H1 (cell line): ENCODE measurements at places on chromosomes 12 and 14. TPM values are rescaled to one million over a fixed set of nuclear protein-coding genes. Genes with fewer than 3 reads are reported as not detected.

The SLC8A3 gene
- total RNA-seq: 1.0 and 1.1 TPM in 2 replicates

The SYT1 gene
- total RNA-seq: 34.6 and 35.3 TPM in 2 replicates

The MYO1A gene
- 0.52 and 0.54 TPM in 2 replicates for total RNA-seq

The PPP1R3E gene
- 3.7 and 4.4 TPM in 2 replicates for total RNA-seq

The OR4K17 gene
- not detected in 2 replicates for total RNA-seq

The NKX2-1 gene
- not detected in 2 replicates for total RNA-seq

The TOMM20L gene
- not detected in 2 replicates for total RNA-seq

The SMOC1 gene
- 1.6 and 2.4 TPM in 2 replicates for total RNA-seq

- no peak overlapping the region for H3K4me3 ChIP-seq
- H3K27ac ChIP-seq: no peak overlapping the region
- peaks cover 5% of the 10 kb centered on the region; the same call in 1 of the 2 replicates for H3K4me1 ChIP-seq
- no peaks in the 10 kb centered on the region for H3K27me3 ChIP-seq
- H3K36me3 ChIP-seq: peaks cover 9% of the 10 kb centered on the region
Observed at GRCh38 chr12:49659753-49660152, 36.4 kb downstream of the PRPF40B start.

- no peaks in the 10 kb centered on the region for H3K27me3 ChIP-seq
- no peak overlapping the region for H3K4me3 ChIP-seq
- no peaks in the 10 kb centered on the region for H3K4me1 ChIP-seq
- no peak overlapping the region for H3K27ac ChIP-seq
Observed at GRCh38 chr12:120979862-120980696, 1.7 kb downstream of the HNF1A start.

DNA sequence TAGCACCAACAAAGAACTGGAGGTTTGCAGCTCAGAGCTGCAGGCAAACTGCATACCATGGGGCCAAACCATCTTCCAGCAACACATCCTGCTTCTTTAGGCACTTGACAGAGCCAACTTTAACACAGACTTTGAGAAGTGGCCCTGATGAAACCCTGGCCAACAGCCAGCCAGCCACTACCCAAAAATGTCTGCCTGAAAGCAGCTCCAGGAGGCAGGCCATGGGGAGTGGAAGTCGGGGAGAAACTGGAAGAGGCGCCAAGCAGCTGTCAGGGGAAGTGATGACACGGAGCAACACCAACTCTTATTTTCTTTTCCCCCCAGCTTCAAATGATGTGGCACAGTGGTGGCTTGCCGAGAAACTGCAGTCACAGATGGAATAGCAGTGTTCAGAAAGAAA is 110.9 kb upstream of the PLXNC1 start:
- no peak for DNase-seq
- no peak overlapping the region for H3K4me3 ChIP-seq
- H3K36me3 ChIP-seq: no peaks in the 10 kb centered on the region
- peaks cover 2% of the 10 kb centered on the region for H3K4me1 ChIP-seq
- no peaks in the 10 kb centered on the region for H3K27me3 ChIP-seq
- no peak overlapping the region for H3K27ac ChIP-seq

DNA sequence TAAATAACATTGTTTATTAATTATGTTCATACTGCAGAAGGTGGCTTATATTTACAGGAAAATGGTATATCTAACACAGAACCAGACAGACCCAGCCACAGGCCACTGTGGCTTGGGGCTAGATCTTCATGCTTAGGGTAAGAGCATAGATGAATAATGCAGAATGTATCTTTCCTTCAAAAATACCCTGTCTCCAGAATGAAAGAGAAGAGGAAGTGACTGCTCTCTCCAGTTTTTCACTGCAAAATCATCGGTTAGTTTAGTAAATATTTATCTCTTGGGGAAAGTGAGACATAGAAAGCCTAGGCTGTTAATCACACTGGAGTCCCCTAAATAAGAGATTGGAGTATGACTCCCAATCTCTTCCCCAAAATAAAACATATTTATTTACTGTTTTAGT is 453.7 kb downstream of the NAV3 start:
- H3K4me1 ChIP-seq: no peaks in the 10 kb centered on the region
- H3K27me3 ChIP-seq: no peaks in the 10 kb centered on the region
- H3K36me3 ChIP-seq: no peaks in the 10 kb centered on the region
- DNase-seq: no peak

DNA sequence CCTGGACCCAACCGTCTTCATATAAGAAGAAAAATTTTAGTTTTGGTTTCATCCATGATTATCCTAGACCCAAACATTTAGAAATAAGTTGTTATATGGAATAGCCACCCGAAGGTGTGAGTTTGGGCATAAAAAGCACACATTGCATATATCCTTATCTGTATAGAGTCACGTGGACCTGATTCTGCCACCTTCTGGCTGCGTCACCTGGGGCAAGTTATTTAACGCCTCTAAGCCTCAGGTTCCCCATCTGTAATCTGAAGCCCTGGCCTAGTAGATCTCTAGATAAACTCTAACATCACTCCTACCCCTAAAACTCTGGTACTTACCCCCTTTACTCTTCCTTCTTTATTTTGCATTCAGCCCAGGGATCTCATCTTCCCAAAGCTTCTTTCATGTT is 14.3 kb upstream of the KRT5 start:
- H3K27ac ChIP-seq: no peak overlapping the region
- no peaks in the 10 kb centered on the region for H3K4me1 ChIP-seq
- no peaks in the 10 kb centered on the region for H3K36me3 ChIP-seq
- no peak overlapping the region for H3K4me3 ChIP-seq
- H3K27me3 ChIP-seq: no peaks in the 10 kb centered on the region

GRCh38 chr14:76876076-76876475 is 49.9 kb downstream of the LRRC74A start:
- no peak overlapping the region for H3K4me3 ChIP-seq
- H3K27ac ChIP-seq: no peak overlapping the region
- no peaks in the 10 kb centered on the region for H3K4me1 ChIP-seq
- DNase-seq: peak; percentile 76

GRCh38 chr14:105088812-105089745 is 23.8 kb upstream of the GPR132 start:
- H3K27me3 ChIP-seq: peaks cover 57% of the 10 kb centered on the region
- H3K4me1 ChIP-seq: peaks cover 13% of the 10 kb centered on the region
- H3K4me3 ChIP-seq: no peak overlapping the region
- DNase-seq: no peak
- no peaks in the 10 kb centered on the region for H3K36me3 ChIP-seq

GRCh38 chr12:57585156-57585555 is 5.8 kb upstream of the PIP4K2C start:
- peaks cover under 1% of the 10 kb centered on the region; the same call in 1 of the 2 replicates for H3K4me1 ChIP-seq
- H3K27ac ChIP-seq: no peak overlapping the region
- peaks cover 31% of the 10 kb centered on the region for H3K36me3 ChIP-seq
- H3K27me3 ChIP-seq: no peaks in the 10 kb centered on the region
- DNase-seq: no peak

GRCh38 chr12:6532927-6533652 is 1.2 kb upstream of the GAPDH start:
- H3K27me3 ChIP-seq: no peaks in the 10 kb centered on the region
- H3K4me1 ChIP-seq: peaks cover 18% of the 10 kb centered on the region
- H3K27ac ChIP-seq: peak overlapping the region; percentile 98
- peaks cover 46% of the 10 kb centered on the region for H3K36me3 ChIP-seq
- H3K4me3 ChIP-seq: peak overlapping the region; percentile 93

DNA sequence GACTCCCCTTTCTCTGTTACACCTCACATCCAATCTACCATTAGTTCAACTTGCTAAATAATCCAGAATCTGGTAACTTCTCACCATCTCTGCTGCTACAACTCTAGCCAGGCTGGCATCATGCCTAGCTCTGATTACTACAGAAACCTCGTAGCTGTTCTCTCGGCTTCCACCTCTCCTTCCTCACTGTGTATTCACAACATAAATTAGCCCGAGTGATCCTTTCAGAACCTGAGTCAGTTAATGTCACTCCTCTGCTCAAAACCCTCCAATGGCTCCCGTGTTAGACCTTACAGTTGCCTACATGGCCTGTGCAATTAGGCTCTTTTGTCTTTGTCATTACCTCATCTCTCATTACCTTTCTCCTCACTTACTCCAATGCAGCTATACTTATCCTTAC is 139.4 kb downstream of the PDE3A start:
- H3K4me3 ChIP-seq: no peak overlapping the region
- no peak for DNase-seq
- H3K36me3 ChIP-seq: no peaks in the 10 kb centered on the region

DNA sequence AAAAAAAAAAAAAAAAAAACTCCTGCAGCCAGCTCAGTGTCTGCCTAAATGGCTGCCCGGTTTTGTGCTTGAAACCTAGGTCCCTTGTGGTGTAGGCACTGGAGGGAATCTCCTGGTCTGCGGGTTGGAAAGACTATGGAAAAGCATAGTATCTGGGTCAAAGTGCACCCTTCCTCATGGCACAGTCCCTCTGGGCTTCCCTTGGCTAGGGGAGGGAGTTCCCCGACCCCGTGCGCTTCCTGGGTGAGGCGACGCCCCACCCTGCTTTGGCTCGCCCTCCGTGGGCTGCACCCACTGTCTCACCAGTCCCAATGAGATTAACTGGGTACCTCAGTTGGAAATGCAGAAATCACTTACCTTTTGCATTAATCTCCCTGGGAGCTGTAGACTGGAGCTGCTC is 14.3 kb downstream of the PTCSC3 start:
- DNase-seq: no peak
- no peaks in the 10 kb centered on the region for H3K4me1 ChIP-seq
- no peaks in the 10 kb centered on the region for H3K36me3 ChIP-seq
- no peak overlapping the region for H3K27ac ChIP-seq
- no peak overlapping the region for H3K4me3 ChIP-seq
- no peaks in the 10 kb centered on the region for H3K27me3 ChIP-seq

DNA sequence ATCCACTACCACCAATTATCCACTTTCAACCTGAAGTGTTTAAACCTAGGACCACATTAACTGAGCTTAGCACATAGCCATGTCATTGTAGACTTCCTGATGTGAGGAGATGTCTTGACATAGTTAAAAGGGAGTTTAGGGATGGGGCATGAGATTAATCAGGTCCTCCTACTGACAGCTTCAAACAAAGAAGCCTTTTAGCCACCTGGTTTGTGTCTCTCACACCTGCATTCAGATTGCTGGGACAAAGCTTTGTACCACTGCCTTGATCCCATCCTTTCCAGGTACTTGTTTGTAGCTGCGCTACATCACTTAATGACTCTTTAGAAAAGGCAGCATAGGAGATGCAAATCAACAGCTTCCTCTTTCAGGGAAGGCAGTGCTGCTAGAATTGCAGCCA is 340.7 kb upstream of the DDHD1 start:
- H3K27ac ChIP-seq: no peak overlapping the region
- no peaks in the 10 kb centered on the region for H3K36me3 ChIP-seq
- no peaks in the 10 kb centered on the region for H3K27me3 ChIP-seq
- no peak for DNase-seq

- peaks cover 16% of the 10 kb centered on the region for H3K4me1 ChIP-seq
- no peak for DNase-seq
- no peaks in the 10 kb centered on the region; the same call in 1 of the 2 replicates for H3K36me3 ChIP-seq
- H3K27me3 ChIP-seq: peaks cover 18% of the 10 kb centered on the region
- H3K27ac ChIP-seq: no peak overlapping the region
- H3K4me3 ChIP-seq: no peak overlapping the region
Observed at GRCh38 chr12:51823875-51824565, 24.5 kb downstream of the FIGNL2 start.

DNA sequence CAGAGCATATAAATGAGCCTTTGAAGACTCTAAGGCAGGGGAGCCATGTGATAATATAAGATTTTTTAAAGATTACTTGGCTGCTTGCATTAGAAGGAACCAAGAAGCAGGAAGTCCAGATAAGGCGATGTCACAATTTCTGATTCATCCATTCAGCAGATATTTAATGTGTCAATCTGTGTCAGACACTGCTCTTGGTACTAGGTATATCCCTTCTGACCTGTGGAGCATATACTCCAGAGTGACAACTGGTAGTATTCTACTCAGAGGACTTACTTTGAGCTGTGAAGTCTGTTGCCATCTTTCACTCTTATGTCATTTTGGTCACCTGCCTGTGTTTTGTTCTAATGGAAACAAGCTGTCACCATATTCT is 10.7 kb downstream of the EID3 start:
- H3K27ac ChIP-seq: no peak overlapping the region
- no peaks in the 10 kb centered on the region for H3K27me3 ChIP-seq
- no peaks in the 10 kb centered on the region for H3K4me1 ChIP-seq
- peaks cover 19% of the 10 kb centered on the region for H3K36me3 ChIP-seq

GRCh38 chr12:84920331-84920730 is 7.7 kb upstream of the SLC6A15 start:
- no peaks in the 10 kb centered on the region for H3K36me3 ChIP-seq
- H3K4me1 ChIP-seq: no peaks in the 10 kb centered on the region
- H3K27ac ChIP-seq: no peak overlapping the region
- no peaks in the 10 kb centered on the region for H3K27me3 ChIP-seq
- H3K4me3 ChIP-seq: no peak overlapping the region
- no peak for DNase-seq

GRCh38 chr14:69285661-69286255 is 25.8 kb downstream of the GALNT16 start:
- H3K4me1 ChIP-seq: no peaks in the 10 kb centered on the region
- no peak overlapping the region for H3K4me3 ChIP-seq
- DNase-seq: peak; percentile 37
- no peak overlapping the region for H3K27ac ChIP-seq
